A549 (cell line): ENCODE measurements at places on chromosomes 1 and 21.
A peak's percentile ranks its signal among the peaks of the same experiment; 100 is the strongest.

DNA sequence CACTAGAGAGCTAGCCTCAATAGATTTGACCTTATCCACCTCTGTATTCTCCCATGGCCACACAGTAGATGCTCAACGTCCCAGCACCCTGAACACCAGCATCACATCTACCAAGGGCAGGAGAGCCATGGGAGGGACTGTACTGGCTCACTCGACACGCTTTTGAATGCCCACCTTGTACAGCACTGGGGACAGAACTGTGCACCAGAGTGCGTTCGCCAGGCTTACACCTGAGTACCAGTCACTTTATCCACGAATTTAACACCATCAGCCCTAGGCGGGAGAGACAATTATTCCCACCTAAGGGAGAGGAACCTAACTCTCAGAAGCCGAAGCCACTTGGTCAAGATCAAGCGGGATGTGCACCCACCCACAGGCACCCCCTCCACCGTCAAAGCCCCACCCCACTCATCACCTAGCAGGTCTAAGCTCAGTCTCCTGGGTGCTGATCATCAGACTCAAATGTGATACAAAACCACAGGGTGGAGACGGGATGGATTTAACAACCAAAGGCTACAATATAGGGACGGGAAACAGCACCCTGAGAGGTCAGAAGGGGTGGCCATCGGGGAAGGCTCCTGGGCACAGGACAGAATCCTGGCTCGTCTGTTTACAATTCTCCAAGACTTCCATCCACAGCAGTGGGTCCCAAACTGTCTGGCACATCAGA lies 110.5 kb downstream of the GLIS1 start:
- DNase-seq = no peak

GRCh38 chr1:168907053-168907452 lies 178.0 kb upstream of the DPT start:
- no peak for DNase-seq

DNA sequence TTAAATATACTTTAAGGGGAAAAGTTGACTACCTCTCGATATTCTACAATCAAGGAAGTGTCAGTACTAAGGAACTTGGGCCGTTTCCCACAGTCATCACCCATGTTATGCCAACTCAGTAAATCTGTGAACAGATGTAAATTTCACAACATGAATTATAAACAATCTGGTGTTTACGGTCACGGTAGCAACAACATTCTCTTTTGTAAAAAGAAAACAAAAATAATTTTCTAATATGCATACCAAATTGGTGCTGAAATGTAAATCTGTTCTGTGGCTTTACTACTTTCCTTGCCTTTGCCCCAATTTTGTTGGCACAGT lies 1.2 kb downstream of the SH3GLB1 start:
- DNase-seq = no peak

DNA sequence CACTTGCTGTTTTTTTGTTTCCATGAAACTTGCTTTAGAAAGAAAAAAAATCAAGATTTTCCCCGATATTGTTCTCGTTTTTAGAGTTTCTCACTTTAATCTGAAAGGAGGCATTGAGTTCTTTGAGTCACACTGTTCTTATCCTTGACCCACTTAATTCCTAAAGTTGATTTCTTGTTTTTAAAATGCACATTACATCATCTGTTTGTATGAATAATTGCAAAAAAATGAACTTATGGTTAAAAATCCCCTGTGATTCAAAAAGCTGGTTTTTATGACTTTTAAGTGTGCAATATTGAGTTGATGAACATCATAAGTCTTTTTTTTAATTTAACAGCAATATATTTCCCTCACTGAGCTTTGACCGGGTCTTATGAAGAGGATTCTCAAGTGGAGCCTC lies 131.6 kb downstream of the SNX7 start:
- no peak for DNase-seq

- DNase-seq = no peak
These were observed 46.2 kb downstream of the MAP3K7CL start for GRCh38 chr21:29176471-29177120.

DNA sequence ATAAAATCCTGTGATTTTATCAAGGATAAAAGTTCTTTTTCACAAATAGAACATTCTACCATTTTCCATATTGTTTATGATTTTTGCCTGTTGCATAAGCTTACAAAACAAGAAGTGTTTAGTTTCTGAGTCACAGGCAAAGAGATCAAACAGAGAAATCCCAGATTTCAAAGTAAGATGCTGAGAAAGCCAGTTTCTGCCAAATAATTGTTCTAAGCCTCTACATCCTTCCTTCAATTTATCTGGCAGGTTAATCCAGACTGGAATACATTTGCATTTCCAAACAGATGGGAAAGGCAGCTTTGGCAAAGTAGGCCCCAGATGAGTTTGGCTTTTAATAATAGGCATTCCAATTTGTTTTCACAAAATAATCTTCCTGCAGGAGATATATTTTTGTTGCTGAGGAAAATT lies 2.5 kb downstream of the SLC1A7 start:
- peak; percentile 29 for DNase-seq

- DNase-seq = no peak
These were observed 185.7 kb downstream of the GIPC2 start for GRCh38 chr1:78231477-78231876.

GRCh38 chr1:47424336-47424982 lies 8.4 kb downstream of the FOXE3 start:
- peak; percentile 63 for DNase-seq

GRCh38 chr1:33137800-33138199 lies 44.0 kb downstream of the TRIM62 start:
- no peak for DNase-seq

DNA sequence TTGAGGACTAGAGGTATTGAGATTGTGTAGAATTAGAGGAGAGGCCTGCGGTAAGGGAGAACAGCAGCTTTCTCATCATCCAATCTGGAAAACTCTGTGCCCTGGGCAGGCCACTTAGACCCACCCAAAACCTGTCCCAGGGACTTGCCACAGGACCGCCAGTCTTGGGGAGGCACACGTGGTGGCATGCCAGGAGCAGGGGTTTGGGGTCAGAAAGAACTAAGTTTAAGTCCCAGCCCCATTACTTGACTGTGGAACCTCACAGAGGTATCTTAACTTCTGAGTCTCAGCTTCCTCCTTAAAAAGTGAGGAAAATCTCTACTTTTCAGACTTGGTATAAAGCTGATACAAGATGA lies 356.6 kb downstream of the HHAT start:
- no peak for DNase-seq

- peak; percentile 60 for DNase-seq
These were observed 4.1 kb downstream of the EIF2D start for GRCh38 chr1:206608108-206608698.

GRCh38 chr21:17476006-17476405 lies 36.8 kb upstream of the CXADR start:
- no peak for DNase-seq

DNA sequence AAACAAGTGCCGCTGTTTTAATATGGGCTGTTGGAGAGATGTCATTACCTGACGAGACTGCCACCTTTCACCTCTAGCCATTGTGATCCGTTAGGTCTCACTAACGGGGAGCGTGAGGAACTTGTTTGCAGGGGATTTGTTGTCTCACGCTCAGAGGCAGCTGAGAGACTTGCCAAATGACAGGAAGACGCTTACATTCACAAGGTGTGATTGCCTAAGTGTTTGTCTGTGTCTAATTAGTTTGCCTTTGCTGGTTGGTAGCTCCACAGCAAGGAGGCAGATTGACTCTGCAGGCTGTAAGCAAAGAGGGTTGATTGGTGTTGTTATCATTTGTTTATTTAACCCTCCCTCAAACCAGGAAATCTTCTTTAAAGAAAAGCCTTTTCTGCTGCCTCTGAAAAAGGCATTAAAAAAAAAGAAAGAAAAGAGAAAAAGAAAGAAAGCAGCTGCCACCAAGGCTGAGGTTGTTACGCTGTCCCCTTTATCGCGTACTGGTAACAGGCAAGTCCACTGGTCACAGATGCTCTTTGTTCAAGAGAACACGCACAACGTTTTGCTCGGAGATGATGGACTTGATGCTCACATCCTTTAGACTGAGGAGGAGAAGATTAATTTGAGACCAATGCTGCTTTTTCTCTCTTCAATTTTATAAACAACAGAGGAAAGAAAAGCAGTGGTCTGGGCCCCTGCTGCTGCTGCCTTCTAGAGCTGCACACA lies 203.9 kb downstream of the ZNF326 start:
- DNase-seq = no peak

DNA sequence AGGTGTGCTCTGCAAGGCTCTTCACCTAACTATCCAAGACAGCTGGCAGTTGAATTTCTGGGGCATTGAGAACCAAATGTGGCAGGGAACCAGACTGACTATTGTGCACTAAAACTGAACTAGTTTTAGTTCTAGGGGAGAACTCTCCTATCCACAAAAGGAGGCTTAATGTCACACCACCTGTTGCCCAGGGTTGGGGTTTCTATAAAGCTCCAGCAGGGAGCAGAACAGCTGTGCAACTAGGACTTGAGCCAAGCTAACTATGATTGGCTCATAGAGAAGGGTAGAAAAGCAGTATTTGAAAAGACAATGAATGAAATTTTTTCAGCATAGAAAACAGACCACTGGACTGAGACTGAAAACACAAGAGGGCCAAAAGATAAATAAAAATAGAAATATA lies 53.3 kb upstream of the FGGY start:
- DNase-seq = no peak

DNA sequence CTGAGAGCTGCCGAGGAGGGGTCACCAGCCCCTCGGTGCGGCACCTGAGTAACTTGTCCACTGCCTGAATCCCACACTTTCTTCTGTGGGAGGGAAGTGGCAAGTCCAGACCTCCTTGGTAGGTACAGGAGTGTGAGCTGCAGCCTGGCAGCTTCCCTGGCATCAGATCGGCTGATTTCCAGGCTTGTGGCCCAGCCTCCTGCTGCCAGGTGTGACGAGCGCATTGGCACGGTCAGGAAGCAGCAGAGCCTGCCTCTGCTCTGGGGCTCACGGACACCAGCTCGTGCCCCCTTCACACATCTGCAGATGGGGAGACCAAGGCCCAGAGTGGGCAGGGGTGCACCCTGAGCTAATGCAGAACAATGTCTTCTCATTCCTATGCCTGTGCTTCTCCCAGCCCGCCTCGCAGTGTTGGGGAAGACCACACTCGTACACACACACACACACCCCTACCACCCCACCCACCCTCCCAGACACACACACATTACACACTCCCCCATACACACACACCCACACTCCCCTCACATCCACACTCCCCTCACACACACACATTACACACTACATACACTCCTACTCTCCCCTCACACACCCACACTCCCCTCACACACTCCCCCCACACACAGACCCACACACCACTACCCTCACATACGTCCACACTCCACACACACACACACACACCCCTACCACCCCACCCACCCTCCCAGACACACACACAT lies 33.1 kb upstream of the SELENON start:
- no peak for DNase-seq

GRCh38 chr1:21022279-21023040 lies 154.2 kb downstream of the EIF4G3 start:
- peak; percentile 73 for DNase-seq

DNA sequence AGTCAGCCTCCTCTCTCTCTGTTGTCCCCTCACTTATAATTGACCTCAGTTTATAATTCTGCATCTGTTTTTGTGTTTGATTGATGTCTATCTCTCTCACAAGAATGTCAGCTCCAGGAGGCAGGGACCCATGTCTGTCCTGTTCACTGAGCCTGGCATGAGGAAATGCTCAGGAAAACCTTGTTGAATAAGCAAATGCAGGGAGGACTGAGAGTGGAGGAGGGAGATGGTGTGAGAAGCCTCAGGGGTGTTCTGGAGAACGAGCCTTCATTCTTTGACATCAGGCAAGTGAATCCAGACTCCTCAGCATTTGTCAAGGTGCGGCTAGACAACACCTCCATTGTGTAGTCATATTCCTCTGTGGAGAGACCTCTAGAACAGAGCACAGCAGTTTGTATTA lies 45.5 kb downstream of the MAN1C1 start:
- no peak for DNase-seq

GRCh38 chr1:154657556-154657955 lies 49.6 kb upstream of the ADAR start:
- no peak for DNase-seq

GRCh38 chr1:210779269-210779668 lies 354.7 kb downstream of the KCNH1 start:
- DNase-seq = no peak

DNA sequence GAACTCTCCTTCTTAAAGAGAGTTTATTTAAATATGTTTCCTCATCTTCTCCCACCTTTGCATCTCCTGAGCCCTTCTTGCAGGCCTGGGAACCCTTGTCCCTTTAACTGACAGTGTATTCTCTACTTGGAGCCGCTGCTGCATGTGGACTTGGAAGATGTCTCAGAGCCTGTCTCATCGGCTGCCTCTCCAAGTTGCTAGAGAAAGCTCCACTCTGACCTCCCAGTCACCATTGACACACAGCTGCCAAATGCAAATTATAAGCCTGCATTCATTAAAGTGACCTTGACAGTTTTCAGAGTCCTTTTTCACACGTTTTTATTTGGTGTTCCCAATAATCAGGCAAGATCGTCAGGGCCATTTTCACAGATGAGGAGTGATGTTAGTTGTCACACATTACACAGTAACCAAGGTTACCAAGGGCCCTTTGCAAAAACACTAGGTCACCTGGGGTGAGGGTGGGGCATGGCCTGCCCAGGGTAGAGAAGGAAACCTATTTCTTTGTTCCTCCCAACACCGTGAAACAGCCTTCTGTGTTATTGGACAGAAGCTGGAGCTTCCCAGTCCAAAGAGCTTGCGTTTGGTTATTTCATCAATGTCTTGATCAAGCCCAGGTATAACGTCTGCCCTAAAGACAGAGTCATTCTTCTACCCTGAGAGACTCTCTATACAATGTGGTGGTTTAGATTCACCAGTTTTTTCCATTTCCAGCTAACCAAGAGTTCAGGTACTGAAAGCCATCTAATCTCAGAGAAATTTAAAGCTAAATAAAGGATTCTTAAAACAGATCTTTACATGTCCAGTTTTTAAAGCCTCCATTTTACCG lies 164.1 kb downstream of the GALNT2 start:
- no peak for DNase-seq

GRCh38 chr1:2208309-2209239 lies 14.0 kb upstream of the FAAP20 start:
- DNase-seq = peak; percentile 86

DNA sequence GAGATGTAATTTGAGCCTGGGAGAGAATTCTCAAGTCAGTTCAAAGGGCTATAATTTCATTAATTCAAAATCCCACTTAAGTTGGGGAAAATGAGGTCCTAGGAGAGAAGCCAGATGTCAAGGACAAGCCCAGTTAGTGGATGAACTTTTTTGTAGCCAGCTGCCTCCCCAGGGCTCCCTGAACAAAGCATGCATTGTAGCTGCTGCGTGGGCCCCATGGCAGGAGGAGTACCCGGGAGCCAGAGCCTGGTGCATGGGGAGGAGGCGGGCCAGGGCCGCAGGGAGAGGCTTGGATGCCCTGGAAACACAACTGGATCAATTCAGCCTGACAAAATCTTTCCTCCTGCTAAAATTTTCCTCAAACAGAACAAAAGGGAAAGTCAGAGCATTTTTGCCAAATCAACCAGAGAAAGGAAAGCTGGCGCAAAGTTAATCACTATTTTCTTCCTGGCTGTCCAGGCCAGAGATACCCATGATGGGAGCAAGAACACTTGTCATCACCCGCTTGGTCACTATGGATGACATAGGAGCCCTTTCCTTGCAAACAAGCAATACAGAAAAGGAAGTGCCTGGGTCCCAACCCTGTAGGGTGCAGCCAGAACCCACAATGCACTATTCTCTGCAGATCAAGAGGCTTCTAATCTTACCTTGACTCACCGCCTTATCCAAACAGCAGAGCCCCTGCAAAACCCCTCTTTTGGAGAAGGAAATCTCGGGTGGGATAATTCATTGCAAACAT lies 248.1 kb upstream of the RAB4A start:
- DNase-seq = no peak

GRCh38 chr1:45833361-45833760 lies 29.9 kb downstream of the MAST2 start:
- DNase-seq = no peak
